HFFc6 (cell line): ENCODE measurements at places on chromosomes 13 and 19. TPM values are rescaled to one million over a fixed set of nuclear protein-coding genes. Genes with fewer than 3 reads are reported as not detected.

ZIM2 gene
- total RNA-seq = not detected in 3 replicates

IGFL3 gene
- total RNA-seq = 0.37 TPM in 1 of 3 replicates, not detected in the others

RGCC gene
- total RNA-seq = 0.43 TPM in 1 of 2 replicates, not detected in the other

KLF16 gene
- 44.5 to 53.5 TPM (median 47.9 TPM) in 3 replicates for total RNA-seq

LGALS7B gene
- not detected in 3 replicates for total RNA-seq

LYPD5 gene
- total RNA-seq = 0.11 and 0.50 TPM in 2 replicates

CNMD gene
- not detected in 3 replicates for total RNA-seq

RNF225 gene
- 0.39 TPM in 1 of 3 replicates, not detected in the others for total RNA-seq

PALM gene
- total RNA-seq = 0.15 TPM in 1 of 3 replicates, not detected in the others

CGB1 gene
- 1.0 TPM in 1 of 3 replicates, not detected in the others for total RNA-seq

DNA sequence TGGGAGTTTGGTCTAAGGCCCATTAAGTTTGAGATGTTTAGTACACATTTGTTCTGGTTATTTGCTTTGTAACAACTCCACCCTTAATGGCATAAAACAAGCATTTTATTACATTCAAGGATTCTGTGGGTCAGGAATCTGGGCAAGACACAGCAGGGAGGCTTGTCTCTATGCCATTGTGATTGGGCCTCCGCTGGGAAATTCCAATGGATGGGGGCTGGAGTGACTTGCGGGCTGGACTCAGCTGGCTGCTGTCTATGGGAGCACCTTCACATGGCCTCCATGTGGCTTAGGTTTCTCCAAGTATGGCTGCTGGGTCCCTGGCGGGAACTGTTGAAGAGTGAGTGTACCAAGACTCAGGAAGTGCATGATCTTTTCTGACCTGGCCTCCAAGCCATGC is 159.0 kb downstream of the PAN3 start:
- DNase-seq = no peak

DNA sequence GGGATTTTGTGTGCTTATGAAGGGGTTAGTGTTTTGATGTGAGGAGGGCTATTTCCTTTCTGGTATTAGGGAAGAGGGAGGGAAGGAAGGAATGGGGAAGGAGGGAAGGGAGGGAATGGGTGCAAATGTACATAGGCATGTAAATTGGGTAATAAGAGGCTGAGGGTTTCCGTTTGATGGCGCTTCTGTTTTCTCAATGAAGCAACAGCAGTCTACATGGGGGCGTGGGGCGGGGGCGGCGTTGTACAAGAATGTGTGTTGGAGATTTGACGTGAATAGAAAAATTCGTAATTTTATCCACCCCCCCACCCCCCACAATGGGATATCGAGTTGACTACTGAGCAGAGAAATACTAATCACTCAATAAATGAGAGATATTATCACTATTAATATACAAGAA is 52.5 kb downstream of the PDS5B start:
- no peak for DNase-seq

DNA sequence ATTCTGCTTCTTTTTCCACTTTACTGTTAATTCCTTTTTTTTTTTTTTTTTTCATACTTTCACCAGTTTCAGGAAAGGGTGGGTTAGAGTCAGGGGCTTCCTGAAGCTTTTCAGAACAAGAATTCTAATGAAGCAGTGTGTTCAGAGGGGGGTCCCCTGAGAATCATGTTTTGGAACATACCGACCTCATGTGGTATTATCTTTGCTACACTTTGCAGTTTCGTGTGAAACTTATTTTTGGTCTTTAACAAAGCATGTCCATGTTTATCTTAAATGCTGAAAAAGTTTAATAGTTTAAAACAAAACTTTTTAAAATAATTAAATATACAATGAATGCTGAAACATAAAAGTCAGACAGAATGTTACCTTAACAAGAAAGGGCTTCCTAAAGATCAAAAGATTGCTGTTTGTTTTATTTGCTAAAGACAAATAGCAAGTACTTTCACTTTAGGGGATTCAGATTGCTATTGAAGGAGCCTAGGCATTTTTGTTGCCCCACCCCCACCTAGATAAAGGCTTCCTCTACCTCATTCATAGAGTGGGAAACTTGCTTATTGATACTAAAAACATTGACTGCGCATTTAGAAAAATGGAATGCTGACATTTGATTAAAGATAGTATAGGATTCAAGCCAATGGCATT is 21.1 kb upstream of the POMP start:
- no peak for DNase-seq

DNA sequence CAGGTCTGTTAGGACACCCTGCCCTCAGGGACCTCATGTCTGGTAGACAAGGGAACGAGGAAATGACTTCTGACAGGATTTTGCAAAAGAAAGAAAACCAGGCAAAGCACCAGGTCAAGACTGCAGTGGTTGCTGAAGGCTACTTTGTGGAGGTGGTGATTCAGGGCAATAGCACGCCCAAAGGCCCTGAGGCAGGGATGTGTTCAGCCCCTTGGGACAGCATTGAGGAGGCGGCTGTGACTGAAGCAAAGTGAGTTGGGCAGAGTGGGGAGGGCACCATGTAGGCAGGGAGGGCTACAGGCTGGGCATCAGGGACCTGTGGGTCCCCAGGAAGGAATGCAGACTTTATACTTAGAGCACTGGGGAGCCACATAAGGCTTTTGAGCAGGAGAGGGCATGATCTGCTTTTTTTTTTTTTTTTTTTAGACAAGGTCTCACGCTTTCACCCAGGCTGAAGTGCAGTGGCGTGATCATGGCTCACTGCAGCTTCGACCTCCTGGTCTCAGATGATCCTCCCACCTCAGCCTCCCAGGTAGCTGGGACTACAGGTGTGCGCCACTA is 10.8 kb upstream of the HOMER3 start:
- DNase-seq = peak; percentile 94

GRCh38 chr13:110610955-110611595 is 4.3 kb upstream of the NAXD start:
- no peak for DNase-seq

- DNase-seq = no peak
Measured at GRCh38 chr19:18097993-18098890, 664 bp downstream of the MAST3 start.

GRCh38 chr13:103965506-103966243 is 899.5 kb upstream of the SLC10A2 start:
- DNase-seq = no peak

- peak; percentile 37 for DNase-seq
Measured at GRCh38 chr13:109331011-109331433, 455.4 kb downstream of the IRS2 start.

DNA sequence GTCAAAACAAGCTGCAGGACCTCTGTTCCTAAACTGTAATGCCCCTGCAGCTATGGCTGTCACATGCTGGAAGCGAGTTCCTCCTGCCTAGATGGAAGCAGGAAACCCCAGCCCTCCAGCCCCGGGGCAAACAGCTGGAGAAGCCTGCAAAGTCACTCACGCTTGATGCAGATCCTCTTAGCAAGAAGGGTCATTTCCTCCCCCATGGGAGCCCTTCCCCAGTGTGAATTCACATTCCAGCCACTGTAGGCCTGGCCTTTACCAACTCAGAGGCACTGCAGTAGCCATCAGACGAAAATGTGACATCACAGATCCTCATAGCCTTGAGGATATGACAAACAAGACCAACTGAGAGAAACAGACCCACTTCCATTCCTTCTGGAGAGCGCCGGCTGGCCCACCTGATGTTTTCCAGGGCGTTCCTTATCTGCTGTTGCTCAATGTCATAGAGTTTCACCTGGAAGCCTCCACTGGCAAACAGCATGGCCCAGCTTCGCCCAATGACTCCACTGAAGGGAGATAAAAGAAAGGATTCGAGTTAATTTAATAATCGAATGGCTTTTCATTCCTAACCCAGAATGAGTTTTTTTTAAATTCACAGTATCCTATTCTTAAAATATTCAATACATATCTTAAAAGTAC is 13.5 kb downstream of the CRYL1 start:
- DNase-seq = no peak

GRCh38 chr13:77508959-77509620 is 26.4 kb upstream of the SCEL start:
- no peak for DNase-seq

GRCh38 chr13:21673789-21674489 is 3.1 kb downstream of the FGF9 start:
- no peak for DNase-seq

DNA sequence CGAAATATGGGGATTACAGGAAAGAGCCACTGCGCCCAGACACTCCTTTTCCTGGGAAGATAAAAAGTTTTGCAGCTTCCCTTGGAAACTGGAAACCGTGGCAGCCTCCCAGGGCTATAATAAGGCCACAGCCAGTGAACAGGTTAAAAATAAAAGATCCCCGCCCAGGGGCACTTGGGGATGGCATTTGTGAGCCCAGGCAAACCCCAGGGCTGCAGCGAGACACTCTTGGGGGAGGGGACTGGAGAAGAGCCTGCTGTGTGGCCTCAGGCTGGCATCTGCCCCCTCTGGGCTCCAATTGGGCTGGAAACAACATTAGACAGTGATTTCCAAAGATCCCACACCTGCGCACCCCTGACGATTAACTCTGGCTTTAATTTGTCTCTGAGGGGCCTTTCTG is 11.2 kb downstream of the FEM1A start:
- no peak for DNase-seq

DNA sequence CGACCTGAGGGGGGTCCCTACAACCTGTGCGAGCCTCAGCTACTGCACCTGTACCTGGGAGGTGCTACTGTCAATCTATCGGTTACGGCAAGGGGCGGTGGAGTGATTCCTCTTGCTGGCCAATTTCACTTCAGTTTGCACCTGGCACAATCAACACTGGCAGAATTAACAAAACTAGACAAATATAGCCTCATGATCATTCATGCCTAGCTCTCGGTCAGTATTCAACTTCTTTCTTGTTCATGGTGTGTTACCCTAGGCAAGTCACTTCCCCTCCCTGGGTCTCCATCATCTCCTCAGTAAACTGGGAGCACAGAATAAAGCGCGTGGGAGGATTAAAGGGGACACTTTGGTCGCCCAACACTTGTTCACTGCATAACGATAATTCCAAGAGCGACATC is 618 bp downstream of the HAUS8 start:
- no peak for DNase-seq

- DNase-seq = no peak
Measured at GRCh38 chr19:41408256-41408655, 10.6 kb downstream of the BCKDHA start.

DNA sequence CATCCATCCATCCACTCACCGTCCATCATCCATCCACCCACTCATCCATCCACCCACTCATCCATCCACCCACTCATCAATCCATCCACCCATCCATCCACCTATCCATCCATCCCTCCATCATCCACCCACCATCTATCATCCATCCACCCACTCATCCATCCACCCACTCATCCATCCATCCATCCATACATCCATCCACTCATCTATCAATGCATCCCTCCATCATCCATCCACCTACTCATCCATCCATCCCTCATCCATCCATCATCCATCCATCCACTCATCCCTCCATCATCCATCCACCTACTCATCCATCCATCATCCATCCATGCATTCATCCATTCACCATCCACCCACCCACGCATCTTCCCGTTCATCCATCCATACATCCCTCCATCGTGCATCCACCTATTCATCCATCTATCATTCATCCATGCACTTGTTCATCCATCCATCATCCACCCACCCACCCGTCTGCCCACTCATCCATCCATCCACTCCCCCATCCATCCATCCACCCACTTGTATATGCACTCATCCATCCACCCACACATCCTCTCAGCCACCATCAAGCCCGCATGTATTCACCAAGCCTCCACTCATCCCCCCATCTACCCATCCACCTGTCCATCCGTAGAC is 3.6 kb downstream of the STAP2 start:
- DNase-seq = no peak

- DNase-seq = peak; percentile 80
Measured at GRCh38 chr13:24512197-24512907, at the start of gene PARP4. Gene PARP4, minus strand, starts transcription at chr13:24512778. Its CDS starts 9,002 bp downstream, at chr13:24503776.

- DNase-seq = no peak
Measured at GRCh38 chr19:43997631-43998290, 5.0 kb upstream of the ZNF230 start.

- DNase-seq = no peak
Measured at GRCh38 chr19:54162241-54162805, 2.8 kb upstream of the LENG1 start.

DNA sequence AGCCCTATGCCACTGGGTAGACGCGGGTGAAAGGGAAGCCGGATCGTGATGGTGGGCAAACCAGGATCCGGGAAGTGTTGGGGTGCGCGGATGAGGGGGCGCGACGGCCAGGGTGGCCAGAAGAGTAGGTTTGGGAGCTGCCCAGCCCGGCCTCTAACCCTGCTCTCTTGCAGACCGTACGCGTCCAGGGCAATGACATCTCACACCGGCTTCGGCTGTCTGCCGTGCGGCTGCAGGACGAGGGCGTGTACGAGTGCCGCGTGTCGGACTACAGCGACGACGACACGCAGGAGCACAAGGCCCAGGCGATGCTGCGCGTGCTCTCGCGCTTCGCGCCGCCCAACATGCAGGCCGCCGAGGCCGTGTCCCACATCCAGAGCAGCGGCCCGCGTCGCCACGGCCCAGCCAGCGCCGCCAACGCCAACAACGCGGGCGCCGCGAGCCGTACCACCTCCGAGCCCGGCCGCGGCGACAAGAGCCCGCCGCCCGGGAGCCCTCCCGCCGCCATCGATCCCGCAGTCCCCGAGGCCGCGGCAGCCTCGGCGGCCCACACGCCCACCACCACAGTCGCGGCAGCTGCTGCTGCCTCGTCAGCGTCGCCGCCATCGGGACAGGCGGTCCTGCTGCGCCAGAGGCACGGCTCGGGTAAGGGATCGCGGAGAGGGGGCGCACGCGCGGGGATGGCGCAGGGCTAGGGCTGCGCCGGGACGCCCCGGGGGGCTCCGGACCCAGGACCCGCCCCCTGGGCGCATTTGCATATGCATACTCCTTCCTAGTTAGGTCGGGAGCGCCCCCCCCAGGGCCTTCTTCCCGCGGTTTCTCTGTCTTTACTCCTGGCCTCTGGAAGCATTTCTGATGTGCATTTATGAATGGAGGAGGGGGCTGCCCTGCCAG is 4.1 kb downstream of the VSTM2B start:
- no peak for DNase-seq

- DNase-seq = peak; percentile 54
Measured at GRCh38 chr13:43787997-43788396, 1.2 kb upstream of the ENOX1 start.

- DNase-seq = no peak
Measured at GRCh38 chr19:45144431-45145269, 16.1 kb downstream of the NKPD1 start.

DNA sequence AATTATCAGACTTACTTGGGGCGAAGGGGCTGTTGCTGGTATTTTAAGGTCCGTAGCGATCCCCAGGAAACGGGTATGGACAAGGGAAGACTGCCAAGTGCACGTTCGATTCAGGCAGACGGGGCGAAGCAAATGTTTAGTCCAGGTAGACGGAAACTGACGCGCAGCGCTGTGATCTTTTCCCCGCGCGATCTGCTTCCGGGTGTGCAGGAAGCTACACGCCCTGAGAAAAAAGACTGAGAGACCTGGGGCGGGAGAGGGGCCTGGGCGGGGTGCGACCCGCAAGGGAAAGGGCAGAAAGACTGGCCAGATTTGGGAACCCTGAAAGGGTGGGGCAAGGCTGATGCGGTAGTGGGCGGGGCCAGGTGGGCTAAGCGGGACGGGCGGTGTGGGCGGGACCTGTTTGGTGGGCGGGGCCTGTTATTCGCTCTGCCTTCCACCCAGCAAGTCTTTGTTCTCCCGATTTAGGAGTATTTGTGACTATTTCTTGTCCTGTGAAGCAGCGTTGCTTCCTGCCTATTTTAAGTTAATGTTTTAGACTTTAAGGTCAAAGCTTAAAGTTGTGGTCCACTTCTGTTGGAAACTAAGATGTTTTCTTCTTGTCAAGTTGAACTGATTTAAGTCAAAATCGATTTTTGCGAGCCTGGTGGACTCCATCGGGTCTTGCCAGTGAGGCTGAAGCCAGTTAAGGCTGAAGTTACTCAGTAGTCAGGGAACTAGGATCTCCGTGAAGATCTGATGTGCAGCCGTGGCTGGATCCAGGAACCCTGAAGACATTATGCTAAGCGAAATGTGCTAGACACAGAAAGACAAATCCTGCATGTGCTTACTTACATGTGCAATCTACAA is at the start of gene ZNF836:
ZNF836 (minus strand) TSS at position 301 of the 849 bp plus-strand sequence. CDS start 3,549 bp downstream, outside the sequence.
- DNase-seq = peak; percentile 47
